T-helper 9 cell (primary cell): ENCODE measurements at places on chromosomes 11 and 22.
A peak's percentile ranks its signal among the peaks of the same experiment; 100 is the strongest.

GRCh38 chr11:20022363-20023081, 137.8 kb downstream of the DBX1 start:
- DNase-seq = no peak

DNA sequence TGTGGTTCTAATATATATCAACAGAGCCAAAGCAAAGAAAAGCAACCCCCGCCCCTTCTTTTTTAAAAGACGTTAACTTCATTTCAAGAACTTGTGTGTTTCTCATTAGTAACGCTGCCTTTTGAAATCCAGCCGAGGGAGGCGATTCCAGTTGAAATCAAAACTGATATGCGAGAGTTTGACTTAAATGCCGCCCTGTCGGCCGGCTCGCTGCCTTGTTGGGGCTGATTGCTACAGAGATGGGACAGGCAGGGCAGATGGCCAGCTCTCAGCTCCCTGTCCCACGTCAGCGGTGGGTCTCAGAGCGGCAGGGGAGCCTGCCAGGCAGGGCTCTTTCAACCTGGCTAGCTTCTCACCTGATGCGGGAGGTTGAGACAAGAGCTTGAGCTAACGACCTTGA, 51.9 kb upstream of the ALX4 start:
- DNase-seq = no peak

DNA sequence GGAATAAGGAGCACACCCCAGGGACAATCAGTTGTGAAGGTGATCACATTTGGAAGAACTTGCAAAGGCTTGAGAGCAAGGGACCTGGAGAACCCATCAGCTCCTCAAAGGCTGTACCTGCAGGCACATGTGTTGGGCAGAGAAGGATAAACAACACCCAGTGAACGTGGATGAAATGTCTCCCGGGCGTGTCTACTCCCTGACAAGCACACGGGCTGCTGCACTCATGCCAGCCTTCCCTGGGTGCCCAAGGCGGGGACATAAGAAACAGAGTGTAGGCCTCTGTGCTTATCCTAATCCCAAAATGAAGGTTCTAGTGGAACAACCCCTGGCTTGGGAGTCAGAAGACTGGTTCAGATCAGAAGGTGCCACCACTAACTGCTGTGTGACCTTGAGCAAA, 46.7 kb downstream of the DSCAML1 start:
- no peak for DNase-seq

DNA sequence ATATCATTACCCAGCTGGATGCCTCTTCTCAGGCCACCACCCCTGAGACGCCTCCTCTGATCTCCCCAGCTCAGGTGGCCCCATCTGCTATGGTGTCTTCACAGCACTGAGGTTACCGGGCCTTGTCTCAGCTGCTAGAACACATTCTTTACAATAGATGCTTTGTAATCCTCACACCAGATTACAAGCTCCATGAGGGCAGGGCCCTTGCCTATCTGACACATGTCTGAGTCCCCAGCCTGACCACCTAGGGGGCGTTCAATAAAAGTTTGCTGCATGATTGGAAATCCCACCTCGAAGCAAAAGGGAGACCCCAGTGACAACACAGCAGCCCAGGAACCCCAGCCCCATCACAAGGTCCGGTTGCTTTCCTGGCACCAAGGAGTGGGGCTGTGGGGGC, 2.0 kb downstream of the MACROD1 start:
- no peak for DNase-seq

DNA sequence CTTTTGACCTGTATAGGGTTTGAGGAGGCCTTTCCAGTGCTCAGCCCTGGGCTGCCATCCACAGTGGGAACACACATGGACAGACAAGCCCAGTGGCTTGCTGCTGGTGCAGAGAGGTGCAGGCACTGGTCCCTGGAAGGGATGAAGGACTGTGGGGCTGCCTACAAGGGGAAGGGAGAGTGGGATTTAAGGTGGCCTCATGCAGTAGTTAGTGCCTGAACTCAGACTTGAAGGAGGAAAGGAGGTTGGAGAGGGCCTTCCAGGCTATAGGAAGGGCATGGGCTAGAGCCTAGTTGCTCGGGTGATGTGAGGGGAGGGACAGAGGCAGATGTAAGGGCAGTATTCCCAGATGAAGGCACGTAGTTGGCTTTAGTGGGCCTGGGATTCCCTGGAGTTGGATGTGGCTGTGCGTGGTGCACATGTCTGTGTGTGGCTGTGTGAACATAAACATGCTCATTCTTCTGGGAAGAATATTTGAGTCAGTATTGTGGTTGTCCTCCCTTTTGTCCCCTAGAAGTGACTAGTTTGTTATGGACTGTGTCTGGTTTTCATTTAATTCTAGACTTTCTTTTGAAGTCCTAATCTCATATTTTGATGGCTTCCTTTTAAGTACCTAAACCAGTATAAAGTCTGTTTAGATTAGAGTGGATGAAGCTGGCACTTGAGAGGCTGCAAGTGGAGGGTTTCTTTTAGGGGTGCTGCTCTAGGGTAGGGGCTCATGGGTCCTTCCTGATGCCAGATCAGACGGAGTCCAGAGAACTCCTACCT, 18.4 kb downstream of the YDJC start:
- no peak for DNase-seq

DNA sequence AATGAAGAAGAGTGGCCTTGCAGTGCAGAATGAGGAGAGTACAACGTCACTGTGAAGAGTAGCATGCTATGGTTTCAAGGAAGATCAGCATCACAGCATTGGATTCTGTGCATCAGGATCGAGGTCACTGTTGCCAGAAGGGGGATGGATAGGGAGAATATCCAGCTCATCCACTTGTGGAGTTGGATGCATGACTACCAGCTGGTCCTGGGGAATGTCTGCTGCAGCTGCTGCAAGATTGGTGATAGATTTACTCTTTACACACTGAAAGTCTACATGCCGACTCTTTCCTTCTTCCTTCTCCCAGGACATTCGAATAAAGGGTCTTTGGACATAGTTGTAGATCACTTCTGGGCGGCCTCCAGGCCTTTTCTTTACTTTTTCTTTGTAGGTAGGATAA, 74.3 kb downstream of the BTBD10 start:
- no peak for DNase-seq

- DNase-seq = no peak
Observed at GRCh38 chr11:64102005-64102738, 63.7 kb downstream of the MACROD1 start.

DNA sequence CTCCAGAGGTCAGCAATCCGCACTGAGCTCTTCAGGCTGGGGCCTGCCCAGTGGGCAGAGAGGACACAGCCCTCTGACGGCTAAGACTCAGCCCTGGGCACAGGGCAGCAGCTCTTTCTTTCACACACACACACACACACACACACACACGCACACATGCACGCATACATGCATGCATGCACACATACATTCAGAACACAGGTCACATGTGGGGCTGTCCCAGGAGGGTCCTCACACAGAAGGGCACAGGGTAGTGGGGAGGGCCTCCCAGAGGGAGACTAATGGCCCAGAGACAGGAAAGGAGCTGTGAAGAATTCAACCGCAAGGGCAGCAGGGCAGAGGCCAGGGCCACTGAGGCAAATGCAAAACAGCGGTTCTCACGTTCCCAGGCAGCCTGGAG, 20.3 kb upstream of the XKR3 start:
- DNase-seq = no peak

GRCh38 chr11:128398517-128399250, 188.7 kb downstream of the ETS1 start:
- DNase-seq = no peak

DNA sequence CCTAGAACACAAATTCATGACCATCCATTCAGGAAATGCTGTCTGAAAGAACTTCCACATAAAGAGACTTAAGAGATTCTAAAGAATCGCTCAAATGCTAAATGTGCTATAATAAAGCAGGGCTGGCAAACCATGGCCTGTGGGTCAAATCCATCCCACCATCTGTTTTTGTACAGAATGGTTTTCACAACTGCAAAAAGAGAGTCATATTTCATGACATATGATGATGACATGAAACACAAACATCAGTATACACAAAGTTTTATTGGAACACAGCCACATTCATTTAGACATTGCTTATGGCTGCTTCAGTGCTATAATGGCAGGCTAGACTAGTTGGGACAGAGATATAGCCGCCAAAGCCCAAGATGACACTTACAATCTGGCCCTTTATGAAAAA, 85.1 kb downstream of the RRAS2 start:
- no peak for DNase-seq

GRCh38 chr22:45131749-45132148, 32.0 kb upstream of the NUP50 start:
- no peak for DNase-seq

DNA sequence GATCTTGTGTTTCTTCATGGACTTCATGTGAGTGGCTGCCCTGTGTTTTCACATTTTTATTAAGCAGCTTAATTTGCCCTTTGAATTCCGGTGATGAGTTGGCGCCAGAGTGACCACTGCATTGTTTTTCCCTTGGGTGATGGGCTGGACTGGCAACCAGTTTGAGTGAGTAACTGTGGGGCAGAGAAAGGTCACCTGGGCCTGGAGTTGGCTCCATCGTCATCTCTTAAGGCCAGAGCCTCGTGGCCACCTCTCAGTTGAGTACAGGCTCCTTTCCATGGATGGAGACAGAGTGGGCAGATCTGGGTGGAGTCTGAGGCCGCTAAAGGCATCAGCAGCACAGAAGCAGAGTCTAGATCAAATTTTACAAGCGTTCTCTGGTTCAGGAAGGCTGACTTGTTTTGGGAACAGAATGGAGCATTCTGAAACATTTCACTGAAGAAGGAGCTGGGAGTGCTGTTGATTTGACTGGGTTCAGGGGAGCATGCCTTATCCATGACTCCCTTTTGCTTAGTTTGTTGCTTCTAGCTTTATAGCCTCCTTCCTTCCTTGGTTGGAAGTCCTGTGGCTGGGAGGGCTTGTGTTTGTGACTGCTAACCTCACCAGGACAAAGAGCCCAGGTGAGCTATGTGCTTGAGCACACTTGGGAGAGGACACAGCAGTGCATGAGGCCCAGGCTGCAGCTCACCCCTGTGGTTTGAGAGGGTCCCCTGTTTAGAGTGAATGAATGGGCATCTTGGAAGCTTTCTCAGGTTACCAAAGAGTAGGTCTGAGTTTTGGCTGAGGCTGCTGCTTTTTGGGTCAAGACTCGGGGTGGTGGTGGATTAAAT, 7.8 kb downstream of the BCR start:
- DNase-seq = no peak

- DNase-seq = no peak
Observed at GRCh38 chr22:40997520-40997919, 46.3 kb downstream of the RBX1 start.

DNA sequence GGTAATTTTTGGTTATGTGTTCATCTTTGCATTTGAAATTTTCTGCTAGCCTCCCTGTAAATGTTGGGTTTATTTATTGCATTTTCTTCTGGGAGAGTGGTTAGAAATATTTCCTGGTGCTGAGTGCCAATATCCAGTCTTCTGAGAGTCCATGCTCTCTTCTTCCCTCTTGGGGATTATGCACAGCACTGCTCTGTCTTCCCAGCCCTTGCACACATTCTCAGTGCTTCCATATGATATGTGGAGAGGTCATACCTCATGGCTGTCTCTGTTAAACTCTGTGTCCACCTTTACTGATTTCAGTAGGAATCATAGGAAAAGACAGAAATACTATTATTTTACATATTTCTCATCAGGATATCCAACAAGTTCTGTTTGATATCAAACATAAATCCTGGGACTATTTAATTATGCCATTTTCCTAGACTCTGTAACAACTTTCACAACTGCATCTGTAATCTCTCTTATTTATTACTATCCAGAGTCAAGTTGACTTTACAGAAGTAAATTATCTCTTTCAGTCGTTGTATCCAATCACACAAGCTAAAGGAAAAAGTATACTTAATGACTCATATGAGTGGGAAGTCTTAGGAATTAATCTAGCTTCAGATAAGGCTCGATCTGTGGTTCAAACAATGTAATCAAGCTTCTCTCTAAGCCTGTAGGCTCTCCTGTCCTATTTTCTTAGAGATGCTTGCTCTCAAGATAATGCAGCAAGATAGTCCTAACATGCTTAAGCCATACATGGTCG, 2.7 kb upstream of the NXPE1 start:
- no peak for DNase-seq

DNA sequence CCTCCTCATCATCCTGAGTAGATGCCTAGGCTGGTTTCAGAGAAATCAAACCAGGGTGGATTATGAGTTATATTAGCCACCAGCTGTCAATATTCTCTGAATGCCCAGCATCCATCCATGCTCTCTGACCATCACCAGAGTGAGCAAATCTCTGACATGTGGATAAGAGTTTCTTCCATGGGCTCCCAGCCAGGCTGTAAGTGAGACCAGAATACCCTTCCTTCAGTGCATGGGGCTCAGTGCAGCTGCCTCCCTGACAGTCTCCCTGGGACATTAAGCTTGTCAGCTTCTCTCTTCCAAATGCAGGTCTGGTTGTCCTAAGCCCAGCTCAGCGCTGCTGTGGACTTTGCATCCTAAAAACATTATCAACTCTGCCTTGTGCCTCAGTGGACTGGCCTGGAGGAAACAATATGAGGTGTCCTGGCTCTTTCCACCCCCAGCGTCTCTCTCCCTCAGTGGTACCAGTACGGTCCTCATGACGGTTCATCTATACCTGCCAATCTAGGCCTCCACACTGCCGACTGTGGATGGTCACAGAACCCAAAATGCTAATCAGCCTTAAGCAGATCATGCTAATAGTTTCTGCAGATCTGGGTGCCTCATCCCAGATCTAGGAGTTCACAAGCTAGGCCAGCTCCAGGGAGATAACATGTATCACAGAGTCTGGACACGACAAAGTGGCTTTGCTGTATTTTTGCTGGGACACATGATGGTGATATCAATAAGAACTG, 41.6 kb upstream of the PRAME start:
- DNase-seq = no peak

GRCh38 chr11:17813391-17814059, 78.9 kb downstream of the KCNC1 start:
- no peak for DNase-seq

DNA sequence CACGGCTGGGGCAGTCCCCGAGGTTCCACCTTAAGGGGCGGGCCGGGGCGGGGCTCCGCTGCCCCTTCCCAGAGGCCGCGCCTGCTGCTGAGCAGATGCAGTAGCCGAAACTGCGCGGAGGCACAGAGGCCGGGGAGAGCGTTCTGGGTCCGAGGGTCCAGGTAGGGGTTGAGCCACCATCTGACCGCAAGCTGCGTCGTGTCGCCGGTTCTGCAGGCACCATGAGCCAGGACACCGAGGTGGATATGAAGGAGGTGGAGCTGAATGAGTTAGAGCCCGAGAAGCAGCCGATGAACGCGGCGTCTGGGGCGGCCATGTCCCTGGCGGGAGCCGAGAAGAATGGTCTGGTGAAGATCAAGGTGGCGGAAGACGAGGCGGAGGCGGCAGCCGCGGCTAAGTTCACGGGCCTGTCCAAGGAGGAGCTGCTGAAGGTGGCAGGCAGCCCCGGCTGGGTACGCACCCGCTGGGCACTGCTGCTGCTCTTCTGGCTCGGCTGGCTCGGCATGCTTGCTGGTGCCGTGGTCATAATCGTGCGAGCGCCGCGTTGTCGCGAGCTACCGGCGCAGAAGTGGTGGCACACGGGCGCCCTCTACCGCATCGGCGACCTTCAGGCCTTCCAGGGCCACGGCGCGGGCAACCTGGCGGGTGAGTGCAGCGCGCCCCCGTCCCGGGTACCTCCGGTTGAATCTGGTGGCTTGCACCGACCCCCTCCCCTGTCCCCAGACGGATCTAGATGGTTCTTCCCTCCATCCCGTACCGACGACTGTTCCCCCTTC, at the start of gene SLC3A2:
SLC3A2 (plus strand) TSS at position 94 of the 776 bp plus-strand sequence; CDS start at position 222, 128 bp downstream.
- peak; percentile 77 for DNase-seq

- DNase-seq = no peak
Observed at GRCh38 chr11:131092469-131092868, 176.2 kb upstream of the SNX19 start.
